Kidney capillary endothelial cell (primary cell): ENCODE measurements at places on chromosomes 5 and 9.

GRCh38 chr5:115961381-115962238, 665 bp upstream of the LVRN start:
- no peak for DNase-seq

DNA sequence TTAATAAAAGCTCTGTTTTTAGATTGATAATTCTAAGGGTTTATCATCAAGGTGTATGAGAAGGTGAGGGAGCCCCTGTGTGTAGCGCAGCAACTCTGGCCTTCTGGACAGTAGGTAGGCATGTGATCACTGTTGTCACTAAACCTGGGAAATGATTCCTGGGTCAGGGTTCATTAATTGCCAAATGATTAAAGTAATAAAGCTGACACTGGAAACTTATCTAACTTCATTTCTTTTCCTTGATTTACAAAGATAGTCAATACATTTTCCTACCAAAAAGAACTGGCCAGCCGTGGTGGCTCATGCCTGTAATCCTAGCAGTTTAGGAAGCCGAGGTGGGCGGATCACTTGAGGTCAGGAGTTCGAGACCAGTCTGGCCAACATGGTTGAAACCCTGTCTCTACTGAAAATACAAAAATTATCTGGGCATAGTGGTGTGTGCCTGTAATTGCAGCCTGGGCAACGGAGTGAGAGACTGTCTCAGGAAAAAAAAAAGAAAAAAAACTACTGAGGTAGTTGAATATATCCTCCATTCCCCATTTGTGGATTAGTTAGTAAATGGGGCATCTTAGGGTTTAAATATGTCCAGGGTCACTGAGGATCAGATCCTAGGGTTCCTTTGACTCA, 2.4 kb downstream of the EHMT1 start:
- no peak for DNase-seq

DNA sequence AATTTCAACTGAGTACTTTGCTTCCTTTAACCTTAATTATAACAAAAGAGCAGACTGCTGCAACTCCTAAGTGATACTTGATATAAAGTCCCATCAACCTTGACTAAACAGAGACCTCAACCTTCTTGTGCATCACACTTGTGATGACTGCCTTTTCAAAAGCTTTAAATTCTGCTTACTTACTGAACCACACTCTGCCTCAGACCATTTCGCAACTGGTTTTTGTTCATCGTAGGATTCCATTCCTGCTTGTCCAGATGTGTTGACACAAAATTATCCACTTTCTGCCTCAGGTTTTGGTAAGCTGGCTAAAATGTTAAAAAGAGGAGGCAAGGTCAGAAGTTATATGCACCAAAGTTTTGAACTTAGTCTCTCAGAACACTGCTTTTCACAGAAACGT, 3.5 kb downstream of the BOD1 start:
- no peak for DNase-seq

- DNase-seq = no peak
These were observed 17.1 kb downstream of the APBA1 start for GRCh38 chr9:69655065-69655464.

DNA sequence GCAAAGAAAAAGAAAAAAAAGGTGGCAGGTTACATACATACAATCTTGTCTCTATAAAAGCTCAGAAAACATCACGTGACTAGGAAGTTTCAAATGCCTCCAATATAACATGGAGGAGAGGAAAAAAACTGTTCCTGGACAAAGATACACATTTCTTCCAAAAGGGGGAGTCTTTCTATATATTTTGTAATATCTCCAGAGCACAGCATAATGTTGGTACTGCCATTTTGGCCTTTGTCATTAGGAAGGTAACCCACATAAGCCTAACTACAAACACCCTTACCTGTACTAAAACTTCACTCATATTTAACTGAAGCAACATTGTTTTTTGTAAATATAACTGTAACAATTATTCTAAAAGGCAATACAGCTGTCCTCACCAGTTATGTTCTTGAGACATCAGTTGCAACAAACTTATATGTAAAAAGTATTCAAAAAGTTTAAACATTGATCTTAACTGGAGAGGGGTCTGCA, 1.2 kb upstream of the BTF3 start:
- peak; percentile 55 for DNase-seq

DNA sequence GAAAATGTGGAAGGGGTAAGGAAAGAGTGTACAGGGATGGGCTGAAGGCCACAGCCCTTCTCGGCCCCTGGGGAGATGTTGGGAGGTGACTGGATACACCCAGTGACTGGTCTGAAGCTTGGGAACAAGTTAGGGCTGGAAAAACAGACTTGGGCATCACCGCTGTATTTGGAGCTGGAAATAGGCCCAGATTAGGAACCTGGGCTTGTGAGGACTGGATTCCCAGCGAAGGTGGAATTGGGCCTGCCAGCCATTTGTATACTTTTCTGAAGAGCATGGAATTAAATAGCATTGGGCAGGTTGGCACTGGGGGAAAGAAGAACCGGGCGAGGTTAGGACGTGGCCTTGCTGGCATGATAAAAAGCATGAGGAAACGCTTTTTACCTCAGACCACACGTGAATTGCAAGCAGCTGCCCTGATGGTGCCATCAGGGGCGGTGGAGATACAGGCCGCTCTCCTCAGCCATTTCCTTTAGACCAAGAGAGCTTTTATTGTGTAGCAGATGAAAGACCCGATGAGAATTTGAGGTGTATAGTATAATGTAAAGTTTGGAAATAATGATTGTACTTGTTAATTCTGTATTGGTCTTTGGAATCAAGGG, 37.8 kb downstream of the OTULIN start:
- DNase-seq = no peak

DNA sequence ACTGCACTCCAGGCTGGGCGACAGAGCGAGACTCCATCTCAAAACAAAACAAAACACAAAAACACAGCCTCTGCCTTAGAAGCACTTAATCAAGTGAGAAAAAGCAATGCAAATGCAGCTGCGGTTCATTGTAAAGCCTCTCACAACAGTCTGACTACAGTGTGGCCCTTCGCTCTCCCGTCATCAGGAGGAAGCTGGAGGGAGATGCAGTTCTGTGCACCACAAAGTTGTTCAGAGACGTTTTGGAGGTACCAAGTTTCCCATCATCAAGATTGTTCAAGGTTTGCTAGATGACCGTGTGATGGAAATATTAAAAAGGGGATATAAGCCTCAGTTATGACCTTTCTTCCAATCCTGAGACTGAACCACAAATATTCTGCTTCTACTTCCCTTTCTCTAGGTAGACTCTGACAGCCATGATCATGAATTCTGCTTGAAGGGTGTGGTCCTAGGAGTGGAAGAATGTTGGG, 40.9 kb downstream of the SEC61B start:
- no peak for DNase-seq

DNA sequence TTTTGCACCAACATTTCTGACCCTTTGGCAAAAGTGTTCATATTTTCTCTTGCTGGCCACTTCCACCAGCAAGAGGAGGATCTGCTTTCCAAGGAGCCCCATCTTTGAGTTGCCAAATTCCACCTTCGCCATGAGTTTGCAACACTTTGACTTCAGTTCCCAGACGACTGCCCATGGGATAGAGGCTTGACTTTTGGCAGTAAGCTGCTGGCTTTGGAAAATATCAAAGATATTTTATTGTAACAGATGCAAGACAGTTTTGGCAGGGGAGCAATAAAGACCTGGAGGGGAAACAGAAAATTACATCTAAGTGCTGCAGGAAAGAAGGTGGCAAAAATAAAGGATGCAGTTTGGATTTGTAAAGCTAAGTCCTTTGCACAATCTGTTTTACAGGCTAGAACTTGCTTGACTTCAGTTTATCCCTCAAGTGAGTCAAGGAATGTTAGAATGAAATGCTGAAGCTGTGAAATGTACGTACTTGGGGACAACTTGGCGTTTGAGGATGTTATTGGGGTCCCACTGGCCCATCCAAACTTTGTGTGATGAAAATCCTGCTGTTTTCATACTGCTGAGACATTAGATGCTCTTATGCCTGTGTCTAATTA, 232.9 kb downstream of the GOLPH3 start:
- DNase-seq = no peak

DNA sequence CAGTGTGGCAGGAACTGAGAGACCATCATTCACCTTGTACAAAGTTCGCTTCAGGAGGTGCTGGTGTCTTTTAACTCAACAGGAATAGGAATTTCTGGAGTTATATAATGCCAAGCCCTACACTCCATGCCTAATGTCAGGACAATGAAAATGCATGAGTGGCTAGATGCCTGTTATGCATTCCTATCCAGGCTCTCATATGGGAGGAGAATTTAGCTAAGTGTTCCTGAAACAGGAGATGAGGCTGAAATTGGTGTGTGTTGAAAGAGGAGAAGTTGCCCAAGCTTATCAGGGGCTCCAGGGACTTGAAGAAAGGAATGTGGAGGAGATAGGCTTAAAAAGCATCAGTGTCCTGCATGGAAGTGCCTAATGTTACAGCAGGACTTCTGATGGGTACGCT, 26.8 kb upstream of the PRUNE2 start:
- no peak for DNase-seq

- no peak for DNase-seq
These were observed 101.1 kb upstream of the GNAQ start for GRCh38 chr9:78132701-78133058.

GRCh38 chr5:112686675-112687074, 51.0 kb upstream of the APC start:
- DNase-seq = no peak

DNA sequence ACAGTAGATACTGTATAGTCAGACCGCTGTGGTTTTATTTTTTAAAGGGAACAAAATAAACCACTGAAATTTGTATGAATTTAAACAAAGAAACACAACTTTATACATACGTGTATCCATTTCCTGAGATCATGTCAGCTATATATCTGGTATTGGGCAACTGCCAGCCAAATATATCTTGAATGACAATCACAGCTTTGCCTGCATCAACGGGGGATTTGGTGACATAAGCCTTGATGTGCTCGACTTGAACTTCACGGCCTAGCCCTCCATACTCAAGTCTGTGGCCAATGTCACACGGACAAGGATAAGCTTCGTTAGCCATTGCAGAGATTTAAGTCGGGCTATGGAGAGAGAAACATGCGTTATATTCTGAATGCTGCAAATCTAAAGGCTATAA, 17.3 kb downstream of the CMBL start:
- DNase-seq = no peak

- no peak for DNase-seq
These were observed 804.6 kb upstream of the DMAC1 start for GRCh38 chr9:8604201-8604600.

GRCh38 chr5:137938751-137939143, 49.5 kb downstream of the PKD2L2 start:
- no peak for DNase-seq

GRCh38 chr5:170464280-170465127, 39.3 kb upstream of the KCNIP1 start:
- no peak for DNase-seq
